ENCODE measurements at places on chromosomes 4 and X.

DNA sequence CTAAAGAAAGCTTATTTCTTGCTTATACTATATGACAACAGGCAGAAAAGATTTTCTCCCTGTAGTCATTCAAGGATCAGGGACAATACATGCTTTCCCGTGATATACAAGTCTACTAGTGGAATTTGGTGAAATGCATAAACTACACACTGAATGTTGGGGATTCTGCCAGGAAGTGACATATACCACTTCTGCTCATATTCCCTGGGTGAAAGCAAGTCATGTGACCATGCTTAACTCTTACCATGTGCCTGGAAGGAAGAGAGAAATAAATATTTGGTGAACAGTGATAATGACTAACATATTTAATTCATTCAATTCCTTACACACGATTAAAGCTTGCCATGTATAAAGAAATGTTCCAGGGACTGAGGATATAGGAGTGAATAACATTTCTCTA, 534.6 kb downstream of the PPARGC1A start:
- DNase-seq = no peak

GRCh38 chr4:95249426-95250021, 299.2 kb downstream of the UNC5C start:
- no peak for DNase-seq

GRCh38 chr4:32031026-32031425, 1310.9 kb downstream of the PCDH7 start:
- no peak for DNase-seq

GRCh38 chr4:145840801-145841200, 97.8 kb downstream of the ZNF827 start:
- DNase-seq = no peak

- DNase-seq = no peak
These were observed 186.3 kb upstream of the TLL1 start for GRCh38 chr4:165686756-165687155.

DNA sequence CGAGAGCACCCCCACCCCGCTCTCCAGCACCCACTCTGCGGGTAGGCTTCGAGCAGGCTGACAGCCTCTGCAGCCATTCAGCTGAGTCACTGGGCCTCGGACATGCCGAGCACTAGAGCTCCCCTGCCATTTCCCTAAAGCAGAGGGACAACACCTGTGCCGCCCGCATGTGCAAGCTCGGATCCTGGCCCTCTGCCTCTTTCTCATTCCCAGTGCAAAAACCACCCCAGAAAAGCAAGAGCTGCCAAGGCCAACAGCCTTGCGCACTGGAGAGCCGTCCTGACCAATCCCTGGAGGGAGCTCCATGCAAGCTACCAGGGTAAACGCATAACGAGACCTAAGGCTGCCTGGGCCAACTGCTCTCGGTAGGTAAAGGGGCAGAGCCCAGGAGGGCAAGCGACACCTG, 5.3 kb downstream of the HCFC1 start:
- no peak for DNase-seq

DNA sequence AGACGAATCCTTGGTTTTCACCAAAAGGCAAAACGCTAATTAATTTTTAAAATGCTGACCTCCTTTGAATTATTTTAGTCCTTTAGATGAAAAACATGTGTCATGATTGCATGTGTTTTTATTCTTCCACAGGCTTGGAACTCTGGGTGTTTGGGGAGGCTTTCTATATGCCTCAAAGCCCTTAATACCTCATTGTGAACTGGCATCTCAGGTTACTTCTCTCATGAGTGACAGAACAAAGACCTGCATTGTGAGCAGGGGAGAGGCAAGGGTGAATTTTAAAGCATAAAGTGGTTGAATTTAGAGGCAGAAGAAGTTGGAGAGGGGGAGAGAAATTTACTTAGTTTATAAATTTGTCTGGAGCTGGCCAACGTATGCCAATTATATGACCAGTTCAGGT, 119.5 kb downstream of the ARSF start:
- DNase-seq = no peak

DNA sequence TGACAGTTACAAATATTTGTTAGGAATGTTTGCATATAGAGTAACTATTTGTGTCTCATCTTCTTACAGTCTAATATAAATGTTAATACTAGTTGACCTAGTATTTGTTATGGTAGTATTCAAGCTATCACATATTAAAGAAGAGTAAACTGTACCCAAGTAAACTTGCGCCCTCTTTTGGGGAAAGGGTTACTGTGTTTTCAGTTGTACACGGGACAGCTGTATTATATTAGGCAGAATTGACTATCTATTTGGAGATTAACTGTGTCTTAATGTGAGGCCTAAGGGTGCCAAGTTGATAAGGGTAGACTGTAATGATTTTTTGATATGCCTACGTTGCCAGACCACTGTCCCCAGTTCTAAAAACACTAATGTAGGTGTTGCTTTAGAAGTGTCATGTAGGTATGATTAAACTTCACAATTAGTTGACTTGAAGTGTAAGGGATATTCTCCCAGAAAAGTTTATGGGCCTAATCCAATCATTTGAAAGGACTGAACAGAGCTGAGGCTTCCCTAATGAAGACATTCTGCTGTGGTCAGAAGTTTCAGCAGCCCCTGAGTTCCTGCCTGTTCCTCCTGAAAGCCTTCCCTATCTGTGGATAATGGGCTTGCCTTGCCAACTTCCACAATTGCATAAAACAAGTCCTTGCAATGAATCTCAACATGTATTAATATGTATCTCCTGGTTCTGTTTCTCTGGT, 172.8 kb upstream of the CXCL13 start:
- DNase-seq = no peak

All from SK-N-DZ (cell line).